ENCODE measurements at places on chromosomes 6 and 20.

DNA sequence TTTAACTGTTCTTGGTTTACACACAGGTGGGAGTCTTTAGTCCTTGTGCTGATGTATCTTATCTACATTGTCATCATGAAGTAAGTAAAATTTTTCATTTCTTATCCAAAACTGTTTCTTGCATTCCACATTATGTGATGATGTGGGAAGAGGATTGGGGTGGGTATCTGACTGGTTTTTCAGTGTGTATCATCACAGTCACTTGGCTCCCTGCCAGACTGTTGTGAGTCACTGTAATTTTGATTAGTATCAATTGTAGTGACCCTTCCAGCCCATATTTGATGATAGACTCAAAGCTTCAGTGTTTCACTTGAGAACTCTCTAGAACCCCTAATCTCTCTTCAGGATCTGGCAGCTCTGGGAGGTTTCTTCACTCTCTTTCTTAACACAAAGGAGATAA, 84.5 kb upstream of the RIN2 start:
- no peak for DNase-seq

GRCh38 chr6:62612471-62612870, 326.4 kb upstream of the KHDRBS2 start:
- DNase-seq, result no peak

- DNase-seq, result peak; percentile 49
These were observed at the start of gene STMND1 for GRCh38 chr6:17101422-17102257. STMND1 (plus strand) TSS chr6:17102050; CDS start chr6:17102258, 208 bp downstream.

- no peak for DNase-seq
These were observed 42.0 kb upstream of the OLIG3 start for GRCh38 chr6:137536104-137536773.

DNA sequence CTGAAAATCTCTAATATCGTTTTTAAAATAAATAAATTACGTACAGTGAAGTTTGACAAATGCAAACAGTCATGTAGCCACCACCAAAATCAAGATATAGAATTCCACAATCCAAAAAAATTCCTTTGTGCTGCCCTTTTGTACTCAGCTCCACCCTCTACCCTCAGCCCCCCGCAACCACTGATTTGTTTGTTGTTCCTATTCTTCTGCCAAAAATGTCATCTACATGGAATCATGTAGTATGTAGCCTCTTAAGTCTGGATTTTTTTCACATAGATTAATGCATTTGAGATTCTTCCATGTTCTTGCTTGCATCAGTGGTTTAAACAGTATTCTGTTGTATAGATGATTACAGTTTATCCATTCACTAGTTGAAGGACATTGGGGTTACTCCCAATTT, 8.5 kb upstream of the REPS1 start:
- DNase-seq, result no peak
